Stimulated activated CD4-positive, alpha-beta T cell treated with anti-CD3 and anti-CD28 coated beads, Interleukin-12 subunit alpha, Interleukin-12 subunit beta, amount 100 ng/mL, for 4 hours (primary cell): ENCODE measurements at places on chromosomes 2 and 18.

GRCh38 chr2:128237911-128238697 lies 80.6 kb downstream of the HS6ST1 start:
- no peak for DNase-seq

DNA sequence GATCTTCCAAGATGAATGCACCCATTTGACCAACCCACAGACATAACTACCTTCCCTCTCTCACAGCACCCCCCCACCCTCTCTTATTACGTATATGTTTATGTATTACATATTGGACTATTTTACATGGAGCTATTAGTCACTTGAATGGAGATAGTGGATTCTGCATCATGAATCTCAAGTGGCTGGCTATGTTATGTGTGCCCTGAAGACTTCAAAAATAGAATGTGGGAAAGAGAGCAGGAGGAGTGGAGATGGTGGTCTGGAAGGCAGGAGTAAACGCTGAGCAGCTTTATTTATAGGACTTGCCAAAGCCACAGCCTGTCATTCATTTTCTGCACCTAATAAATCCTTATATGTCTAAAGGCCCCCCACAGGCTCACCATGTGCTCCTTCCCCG lies 4.9 kb downstream of the ANTXR1 start:
- DNase-seq, result no peak

DNA sequence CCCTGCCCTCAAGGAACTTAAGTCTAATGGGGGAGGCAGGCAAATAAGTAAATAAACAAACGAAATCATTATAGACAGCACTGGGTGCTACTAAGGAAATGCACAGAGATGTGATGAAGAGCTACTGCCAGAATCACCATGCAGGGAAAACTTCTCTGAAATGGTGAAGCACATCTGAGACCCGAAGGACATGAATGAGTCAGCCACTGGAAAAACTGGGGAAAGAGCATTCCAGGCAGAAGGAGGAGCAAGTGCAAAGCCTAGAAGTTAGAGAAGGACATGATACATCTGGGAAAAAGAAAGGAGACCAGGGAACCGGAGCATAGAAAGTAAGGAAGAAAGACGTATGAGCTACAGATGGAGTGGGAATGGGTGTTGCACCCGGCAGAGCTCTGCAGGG lies 56.8 kb downstream of the TGFA start:
- no peak for DNase-seq

- no peak for DNase-seq
Measured at GRCh38 chr2:71712158-71712818, 258.9 kb downstream of the DYSF start.

DNA sequence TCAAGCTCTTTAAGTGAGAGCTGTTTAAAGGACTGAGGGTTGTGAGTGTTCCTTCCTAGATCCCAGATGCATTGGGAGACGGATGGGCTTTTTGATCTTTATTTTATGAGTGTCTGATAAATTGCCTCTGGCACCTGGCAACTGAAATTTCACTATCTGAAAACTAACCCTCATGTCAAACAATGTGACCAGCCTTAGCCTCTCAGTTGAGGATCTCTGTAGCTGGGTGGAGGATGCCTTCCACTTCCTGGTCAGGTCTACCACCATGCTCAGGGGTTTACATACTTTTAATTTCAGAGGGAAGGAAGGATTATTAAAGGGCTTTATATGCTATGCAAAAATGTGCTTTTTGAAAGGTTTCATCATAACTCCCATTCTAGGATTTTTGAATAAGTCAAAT lies 70.5 kb upstream of the NT5C1B start:
- DNase-seq, result no peak

DNA sequence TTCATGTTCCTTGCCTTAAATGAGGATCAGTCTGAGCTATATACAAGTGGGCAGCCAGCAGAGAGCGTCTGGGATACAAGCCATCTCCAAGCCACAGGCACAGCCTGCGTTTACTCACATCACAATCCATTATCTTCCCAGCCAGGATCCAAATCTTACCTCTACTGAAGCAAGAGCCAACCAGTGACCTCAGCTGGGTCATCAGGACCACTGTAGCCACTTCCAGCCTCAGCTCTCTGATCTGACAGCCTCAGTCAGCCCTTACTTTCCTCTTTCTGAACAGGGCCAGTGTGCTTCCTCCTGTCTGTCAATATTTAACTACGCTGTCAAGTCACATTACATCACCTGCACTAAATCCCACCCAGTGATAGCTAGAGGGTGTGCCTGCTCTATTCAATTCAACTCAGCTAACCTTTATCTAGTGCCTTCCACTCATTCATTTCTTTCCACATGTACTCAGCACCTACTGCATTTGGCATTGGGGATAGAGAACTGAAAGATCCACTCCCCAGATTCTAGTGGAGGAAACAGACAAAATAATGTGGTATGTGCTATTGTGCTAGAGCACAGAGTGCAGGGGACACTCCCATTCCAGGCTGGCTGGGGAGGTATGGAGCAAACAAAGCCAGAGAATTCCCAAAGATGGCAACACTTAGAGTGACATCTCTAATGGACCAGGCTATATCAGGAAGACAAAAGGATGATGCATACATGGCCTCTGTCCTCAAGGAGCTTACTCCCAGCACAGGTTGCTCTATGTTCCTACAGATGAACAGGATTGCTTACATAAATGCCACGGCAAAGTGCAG lies 146.5 kb downstream of the NCKAP5 start:
- no peak for DNase-seq

- DNase-seq, result no peak
Measured at GRCh38 chr2:198242093-198242492, 437.7 kb downstream of the PLCL1 start.

GRCh38 chr2:60899892-60900249 lies 18.5 kb downstream of the REL start:
- no peak for DNase-seq

DNA sequence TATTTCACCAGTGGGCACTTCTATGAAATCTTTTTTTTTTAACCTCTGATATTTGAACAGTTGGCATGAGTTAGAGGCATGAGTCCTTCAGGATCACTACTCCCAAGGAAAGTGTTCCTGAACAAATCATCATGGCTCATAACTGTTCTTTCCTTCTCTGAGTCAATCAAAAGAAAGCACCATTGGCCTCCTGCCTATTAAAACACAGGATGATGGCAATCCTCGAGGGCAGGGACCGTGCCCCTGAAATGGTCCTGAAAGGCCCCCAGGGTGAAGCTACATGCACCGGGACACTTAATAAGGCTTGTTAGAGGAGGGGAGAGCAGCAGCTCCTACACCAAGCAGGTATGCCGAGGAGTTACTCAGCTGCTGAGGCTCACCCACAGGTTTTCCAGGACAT lies 43.5 kb downstream of the SLC14A2 start:
- no peak for DNase-seq

GRCh38 chr2:43075054-43075593 lies 151.3 kb downstream of the ZFP36L2 start:
- no peak for DNase-seq

DNA sequence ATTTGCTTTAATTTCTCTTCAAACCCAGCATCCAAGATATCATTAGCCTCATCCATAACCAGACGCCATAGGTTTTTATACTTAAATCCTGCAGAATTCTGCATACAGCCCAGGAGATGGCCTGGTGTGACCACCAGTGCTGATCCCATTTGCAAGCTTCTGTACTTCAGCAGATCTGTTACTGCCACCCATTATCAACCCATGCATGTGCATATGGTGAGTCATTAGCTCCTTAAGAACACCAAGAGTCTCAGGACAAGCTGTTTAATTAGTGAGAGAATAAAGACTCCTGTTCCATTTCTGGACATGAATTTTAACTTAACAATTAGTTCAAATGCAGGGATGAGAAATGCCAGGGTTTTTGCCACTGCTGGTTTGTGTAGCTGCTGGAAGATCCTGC lies 110.7 kb upstream of the TANK start:
- DNase-seq, result no peak

- no peak for DNase-seq
Measured at GRCh38 chr2:220628252-220628651, 943.9 kb downstream of the EPHA4 start.

DNA sequence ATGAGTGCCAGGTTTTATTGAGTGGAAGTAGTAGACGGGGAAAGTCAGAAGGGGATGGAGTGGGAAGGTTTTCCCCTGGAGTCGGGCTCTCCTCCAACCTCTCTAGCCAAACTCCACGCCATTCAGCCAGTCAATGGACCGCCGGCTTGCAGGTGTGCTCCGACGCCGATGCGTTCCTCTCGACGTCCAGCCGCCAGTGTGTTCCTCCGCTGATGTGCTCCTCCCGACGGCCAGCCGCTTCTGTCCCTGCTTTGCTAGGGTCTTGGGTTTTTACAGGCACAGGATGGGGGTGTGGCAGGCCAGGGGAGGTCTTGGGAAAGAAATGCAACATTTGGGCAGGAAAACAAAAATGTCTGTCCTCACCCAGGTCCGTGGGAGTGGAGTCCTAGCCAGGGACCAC lies 94.3 kb upstream of the TEX51 start:
- DNase-seq, result no peak

DNA sequence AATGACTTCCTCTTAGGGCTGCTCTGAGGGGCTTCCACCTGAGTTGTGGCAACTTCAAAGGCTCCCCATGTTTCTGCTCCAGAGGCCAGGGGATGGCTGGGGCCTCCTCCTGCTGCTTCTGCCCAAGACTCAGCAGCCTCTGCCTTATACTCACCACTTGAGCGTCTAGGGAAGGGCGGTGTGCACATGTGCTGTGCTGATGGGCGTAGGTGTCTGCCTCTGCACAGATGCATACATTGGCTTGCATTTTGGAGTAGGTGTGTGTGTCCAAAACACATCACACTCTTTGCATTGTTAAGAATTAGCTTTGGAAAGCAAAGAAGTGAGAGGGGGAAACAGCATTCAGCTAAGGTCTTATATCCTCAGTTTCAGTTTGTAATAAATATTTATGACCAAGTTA lies 85.2 kb downstream of the EN1 start:
- DNase-seq, result no peak

GRCh38 chr2:215609089-215610032 lies 173.5 kb upstream of the FN1 start:
- no peak for DNase-seq

DNA sequence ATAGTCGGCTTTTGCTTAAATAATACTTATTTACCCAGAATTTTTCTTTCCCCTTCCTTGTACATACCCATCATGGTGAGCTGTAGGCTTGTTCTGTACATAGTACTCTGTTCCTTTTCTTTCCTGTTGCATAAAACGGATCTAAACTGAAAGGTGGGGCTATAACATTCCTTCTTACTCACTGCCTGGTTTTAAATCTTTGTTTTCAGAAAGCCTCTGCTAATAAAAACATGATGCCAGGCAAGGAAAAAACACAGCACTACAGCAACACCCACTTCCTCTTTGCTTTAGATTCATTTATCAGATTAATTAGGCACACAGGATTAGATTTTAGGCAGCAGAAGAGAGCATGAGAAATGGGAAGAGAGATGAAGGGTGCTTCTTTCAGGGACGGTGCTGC lies 19.6 kb upstream of the STON1 start:
- no peak for DNase-seq

DNA sequence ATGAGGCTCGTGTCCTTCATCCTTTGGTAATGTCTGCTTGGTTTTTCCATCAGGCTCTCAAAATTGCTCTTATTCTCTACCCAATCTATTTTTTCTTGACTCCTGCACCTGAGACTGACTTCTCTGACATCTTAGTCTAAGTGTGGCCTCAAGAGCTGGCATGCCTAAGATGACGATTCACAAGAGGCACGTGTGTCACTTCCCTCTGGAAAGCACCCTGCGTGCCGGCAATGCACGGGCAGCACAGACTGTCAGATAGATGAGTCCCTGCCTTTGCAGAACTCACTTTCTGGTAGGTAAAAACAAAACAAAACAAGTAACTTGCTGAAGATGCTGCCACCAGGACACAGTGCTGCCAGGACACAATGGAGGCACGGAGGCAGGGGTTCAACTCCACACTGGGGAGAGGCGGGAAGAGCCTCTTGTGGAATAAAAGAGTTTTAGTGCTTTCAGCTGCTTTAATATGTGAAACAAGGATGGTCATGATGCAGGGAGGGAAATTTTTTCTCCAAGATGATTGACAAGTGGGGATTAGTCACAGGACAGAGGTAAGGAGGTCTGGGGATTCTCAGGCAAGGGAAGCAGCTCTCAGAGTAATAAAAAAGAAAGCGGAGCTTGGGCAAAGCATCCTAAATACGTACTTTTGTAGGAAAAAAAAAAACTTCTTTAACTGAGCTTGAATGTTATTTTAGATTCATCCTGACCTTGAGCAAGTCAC lies 27.3 kb downstream of the CYB5A start:
- no peak for DNase-seq

DNA sequence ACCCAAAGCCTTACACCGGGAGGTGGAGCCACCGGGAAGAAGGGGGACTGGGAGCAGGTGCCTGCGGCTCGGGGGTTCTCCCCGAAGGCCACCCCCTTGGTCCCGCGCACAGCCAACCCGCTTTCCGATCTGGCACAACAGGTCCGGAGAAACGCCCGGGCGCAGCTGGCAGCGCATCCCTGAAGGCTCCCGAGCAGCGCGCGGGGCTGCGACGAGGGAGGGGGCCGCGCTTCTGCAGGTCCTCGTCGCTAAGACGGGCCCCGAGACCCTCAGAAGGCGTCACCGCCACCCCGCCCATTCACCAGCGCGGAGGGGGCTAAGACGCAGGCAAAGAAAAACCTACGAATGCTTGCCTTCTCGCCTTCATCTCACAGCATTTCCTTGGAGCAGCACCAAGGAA lies 1.8 kb downstream of the CBLN2 start:
- no peak for DNase-seq

DNA sequence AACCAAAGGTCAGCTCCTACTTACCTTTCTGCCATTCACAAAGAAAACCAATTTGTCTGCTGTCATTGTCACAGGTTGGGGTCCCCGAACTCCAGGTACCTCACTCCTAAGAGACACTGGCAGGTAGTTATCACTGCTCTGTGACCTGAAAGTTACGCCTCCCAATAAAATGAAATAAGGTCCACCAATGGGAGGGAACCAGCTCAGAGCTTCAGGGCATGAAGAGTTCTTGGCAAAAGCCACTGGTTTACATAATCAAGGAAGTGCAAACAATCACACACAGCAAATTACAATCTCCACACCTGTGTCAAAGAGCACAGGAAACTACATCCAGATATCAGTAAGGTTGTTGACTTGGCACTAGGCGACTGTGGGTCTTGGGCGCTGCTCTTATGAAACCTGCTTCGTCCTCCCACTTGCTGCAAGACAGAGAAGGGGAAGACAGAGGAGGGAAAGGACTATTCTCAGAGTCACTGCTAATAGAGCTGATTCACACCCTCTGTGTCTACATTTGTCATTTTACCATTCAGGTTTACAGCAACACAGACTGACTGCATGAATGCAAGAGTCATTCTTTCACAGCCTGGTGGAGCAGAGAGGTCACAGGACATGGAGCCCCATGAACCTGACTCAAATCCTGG lies at the start of gene XDH:
TSS of gene XDH (minus strand) at position 142 of the 641 bp plus-strand sequence. CDS start at position 66, 76 bp downstream.
- DNase-seq, result no peak
